ENCODE measurements at places on chromosomes 11 and 22.

- no peak for DNase-seq
Observed at GRCh38 chr11:76599041-76600013, 71.2 kb downstream of the LRRC32 start.

- DNase-seq: no peak
Observed at GRCh38 chr11:78425399-78426070, 7.9 kb upstream of the GAB2 start.

GRCh38 chr11:72317982-72318381 lies 74.0 kb upstream of the PHOX2A start:
- no peak for DNase-seq

- DNase-seq: no peak
Observed at GRCh38 chr11:79342236-79342635, 98.6 kb downstream of the TENM4 start.

GRCh38 chr22:49023161-49023878 lies 804.4 kb downstream of the BRD1 start:
- DNase-seq: no peak

DNA sequence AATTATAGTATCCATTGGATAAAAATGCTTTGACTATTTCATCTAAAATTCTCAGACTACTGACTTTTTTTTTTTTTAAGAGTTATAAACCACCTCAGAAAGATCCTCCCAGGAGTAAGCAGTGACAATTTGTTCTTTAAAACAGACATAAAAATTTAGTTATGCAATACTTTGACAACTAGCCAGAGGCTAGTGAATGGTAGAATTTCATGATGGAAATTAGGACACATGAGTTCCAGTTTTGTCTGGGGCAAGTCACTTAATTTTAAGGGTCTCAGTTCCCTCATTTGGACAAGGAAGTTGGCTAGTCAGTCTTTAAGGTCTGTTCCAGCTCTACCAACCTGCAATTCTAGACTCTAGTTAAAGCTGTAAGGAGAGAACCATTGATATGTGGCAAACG lies 2.9 kb downstream of the IL18 start:
- no peak for DNase-seq

GRCh38 chr11:77035580-77035979 lies 1.4 kb downstream of the B3GNT6 start:
- no peak for DNase-seq

- no peak for DNase-seq
Observed at GRCh38 chr22:20043997-20044342, 23.1 kb downstream of the TANGO2 start.

- DNase-seq: no peak
Observed at GRCh38 chr11:76735841-76736240, 47.3 kb upstream of the TSKU start.

GRCh38 chr11:124890683-124891372 lies 6.8 kb downstream of the ROBO4 start:
- no peak for DNase-seq

DNA sequence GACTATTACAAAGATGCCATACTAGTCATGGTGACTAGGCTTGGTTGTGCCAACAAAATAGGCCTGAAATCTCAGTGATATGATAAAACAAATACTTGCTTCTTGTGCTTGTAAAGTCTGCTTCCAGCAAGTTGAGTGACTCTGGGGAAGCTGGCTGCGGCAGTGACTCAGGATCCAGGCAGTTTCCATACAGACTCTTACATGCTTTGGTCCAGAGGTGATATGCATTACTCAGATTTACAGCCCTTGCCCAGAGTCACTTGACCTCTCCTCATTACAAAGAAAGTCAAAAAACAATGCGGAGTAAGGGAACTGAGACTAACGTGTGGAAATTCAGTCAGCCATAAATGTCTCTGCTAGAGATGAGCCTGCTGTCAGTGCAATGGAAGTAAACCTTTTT lies 387.5 kb downstream of the KCNA4 start:
- no peak for DNase-seq

DNA sequence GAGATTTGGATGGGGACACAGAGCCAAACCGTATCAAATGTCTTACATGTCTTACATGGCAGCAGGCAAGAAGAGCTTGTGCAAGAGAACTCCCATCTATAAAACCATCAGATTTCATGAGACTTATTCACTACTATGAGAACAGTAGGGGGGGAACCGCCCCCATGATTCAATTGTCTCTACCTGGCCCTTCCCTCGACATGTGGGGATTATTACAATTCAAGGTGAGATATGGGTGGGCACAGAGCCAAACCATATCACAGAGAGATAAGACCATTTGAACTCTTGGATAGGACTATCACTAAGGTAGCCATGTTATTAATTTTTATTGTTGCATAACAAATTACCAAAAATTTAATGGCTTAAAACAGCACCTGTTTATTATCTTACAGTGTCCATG lies 611.7 kb downstream of the SOX6 start:
- DNase-seq: no peak
